ENCODE measurements at places on chromosomes 3 and 15.
A peak's percentile ranks its signal among the peaks of the same experiment; 100 is the strongest.

DNA sequence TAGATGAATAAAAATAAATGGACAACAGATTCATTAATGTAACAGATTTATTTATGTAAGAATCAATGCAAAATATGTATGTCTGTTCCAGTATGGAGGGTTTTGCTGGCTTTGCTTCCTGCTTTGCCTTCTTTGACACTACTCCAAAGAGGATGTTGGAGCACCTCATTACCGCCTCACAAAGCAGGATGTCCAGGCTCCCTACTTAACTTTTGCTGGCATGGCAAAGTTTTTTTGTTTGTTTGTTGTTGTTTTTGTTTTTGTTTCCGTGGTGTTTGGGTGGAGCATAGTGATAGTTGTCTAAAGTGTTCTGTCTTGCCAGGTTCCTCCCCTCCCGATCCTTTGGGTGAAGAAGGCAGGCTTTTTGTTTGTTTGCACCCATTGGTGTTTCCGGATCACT lies 38.7 kb downstream of the DIPK2A start:
- DNase-seq = no peak

- DNase-seq = no peak
Measured at GRCh38 chr3:138768946-138769345, 65.8 kb downstream of the PIK3CB start.

DNA sequence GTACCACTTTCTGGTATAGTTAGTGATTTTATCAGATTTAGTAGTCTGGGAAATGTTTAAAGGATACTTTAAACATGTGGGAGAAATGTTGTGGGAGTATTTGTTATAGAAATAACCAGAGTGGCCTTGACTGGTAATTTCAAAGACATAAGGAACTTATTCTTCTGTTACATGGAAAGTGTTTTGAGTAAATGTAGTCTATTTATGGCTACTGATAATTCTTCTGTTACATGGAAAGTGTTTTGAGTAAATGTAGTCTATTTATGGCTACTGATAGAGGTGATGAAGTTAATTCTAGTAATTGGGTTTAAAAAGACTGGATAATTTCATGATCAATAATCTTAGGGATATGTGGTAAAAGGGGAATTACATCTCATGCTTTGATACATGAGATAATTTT lies 17.7 kb downstream of the REC114 start:
- no peak for DNase-seq

DNA sequence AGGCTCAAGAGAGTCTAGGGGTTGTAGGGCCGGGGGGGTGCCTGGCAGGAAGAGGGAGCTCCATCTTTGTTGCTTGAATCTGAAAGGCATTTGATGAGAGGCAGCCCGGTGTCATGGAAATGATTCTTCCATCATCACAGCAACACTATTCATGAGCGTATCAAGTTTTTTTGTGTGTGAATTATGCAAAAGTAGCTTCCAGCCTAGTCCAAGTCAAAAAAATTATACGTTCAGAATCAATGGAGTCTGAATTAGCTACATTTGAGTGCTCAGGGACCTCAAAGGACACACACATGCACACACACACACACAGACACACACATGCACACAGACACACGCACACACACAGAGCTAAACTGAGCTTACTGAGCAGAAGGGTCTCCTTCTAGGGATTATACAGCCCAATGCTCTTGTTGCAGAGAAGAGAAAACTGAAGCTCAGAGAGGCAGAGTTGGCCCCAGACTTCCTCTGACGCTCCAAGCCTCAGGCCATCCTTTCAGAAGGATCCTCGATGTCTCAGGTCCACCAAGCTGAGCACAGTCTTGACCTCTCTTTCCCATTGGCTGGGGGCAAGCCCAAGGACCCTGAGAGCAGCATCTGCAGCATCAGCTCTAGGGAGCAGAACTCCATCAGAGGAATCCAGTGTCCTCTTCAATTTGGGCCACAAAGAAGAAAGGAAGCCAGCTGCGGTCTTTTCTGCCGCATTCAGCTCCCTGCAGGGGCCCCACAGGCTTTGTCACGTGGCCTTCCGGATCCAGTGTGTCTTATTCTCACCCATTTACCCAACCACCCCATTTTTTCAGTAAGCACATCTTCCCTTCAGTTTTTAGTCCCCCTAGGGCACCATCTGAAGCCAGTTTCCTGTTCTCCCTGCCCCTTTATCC lies 228.0 kb downstream of the UACA start:
- no peak for DNase-seq

GRCh38 chr15:88975891-88976290 lies 62.7 kb upstream of the MFGE8 start:
- no peak for DNase-seq

- peak; percentile 18 for DNase-seq
Measured at GRCh38 chr3:169769287-169770181, at the start of gene ACTRT3. TSS of gene ACTRT3 (minus strand) at chr3:169769561. CDS start at chr3:169769520, 41 bp downstream.

Data from fibroblast of skin of left quadriceps (primary cell).